ENCODE measurements at places on chromosomes 3 and 15. TPM values are rescaled to one million over a fixed set of nuclear protein-coding genes. Genes with fewer than 3 reads are reported as not detected.

The MFN1 gene
- 32.7 TPM for total RNA-seq

The NDN gene
- total RNA-seq, result 4.1 TPM

The NCKIPSD gene
- total RNA-seq, result 42.7 TPM

The PTH1R gene
- not detected for total RNA-seq

The ACTC1 gene
- not detected for total RNA-seq

The CRYGS gene
- 4.3 TPM for total RNA-seq

The PCOLCE2 gene
- total RNA-seq, result not detected

The SFMBT1 gene
- 31.7 TPM for total RNA-seq

The GPR149 gene
- total RNA-seq, result not detected

The ESYT3 gene
- total RNA-seq, result 0.53 TPM

The MST1 gene
- total RNA-seq, result 9.8 TPM

All from activated naive CD4-positive, alpha-beta T cell treated with anti-CD3 and anti-CD28 coated beads, Interleukin-2, amount 10 ng/mL, durations not matched to agents 5 hours and 36 hours (primary cell).